ENCODE measurements at places on chromosomes 3 and 15.

- no peak for DNase-seq
These were observed 3.2 kb upstream of the RARRES1 start for GRCh38 chr3:158735296-158736033.

DNA sequence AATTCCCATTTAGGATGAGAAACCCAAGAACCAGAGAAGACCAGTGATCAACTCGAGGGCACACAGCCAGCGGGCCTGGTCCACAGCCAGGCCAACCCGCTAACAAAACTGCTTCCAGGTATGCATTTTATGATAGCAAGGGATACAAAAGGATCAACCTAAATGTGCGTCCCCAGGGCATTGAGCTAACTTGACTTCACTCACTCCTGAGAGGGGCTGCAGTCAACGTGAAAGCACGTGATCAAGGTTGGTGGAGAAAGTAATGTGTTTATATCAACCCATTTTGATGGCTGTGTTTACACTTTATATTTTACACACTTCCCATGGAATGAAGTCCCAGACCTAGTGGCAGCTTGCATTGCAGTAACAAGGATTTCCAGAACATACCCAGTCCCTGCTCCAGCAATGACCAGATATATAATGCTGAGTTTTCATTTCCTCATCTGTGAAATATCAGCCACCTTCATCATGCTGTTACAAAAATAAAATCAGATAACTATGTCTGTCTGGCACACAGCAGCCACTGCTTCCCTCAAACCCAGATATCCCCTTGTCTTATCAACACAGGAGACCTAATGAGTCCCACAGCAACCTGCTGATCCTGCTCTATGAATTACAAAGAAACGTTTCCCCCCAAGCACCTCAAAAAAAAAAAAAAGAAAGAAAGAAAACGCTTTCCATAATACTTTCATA lies 2.0 kb downstream of the KLHL6 start:
- no peak for DNase-seq

GRCh38 chr3:99637016-99637367 lies 1.4 kb upstream of the COL8A1 start:
- no peak for DNase-seq

- no peak for DNase-seq
These were observed 24.2 kb downstream of the PFKFB4 start for GRCh38 chr3:48532271-48532976.

DNA sequence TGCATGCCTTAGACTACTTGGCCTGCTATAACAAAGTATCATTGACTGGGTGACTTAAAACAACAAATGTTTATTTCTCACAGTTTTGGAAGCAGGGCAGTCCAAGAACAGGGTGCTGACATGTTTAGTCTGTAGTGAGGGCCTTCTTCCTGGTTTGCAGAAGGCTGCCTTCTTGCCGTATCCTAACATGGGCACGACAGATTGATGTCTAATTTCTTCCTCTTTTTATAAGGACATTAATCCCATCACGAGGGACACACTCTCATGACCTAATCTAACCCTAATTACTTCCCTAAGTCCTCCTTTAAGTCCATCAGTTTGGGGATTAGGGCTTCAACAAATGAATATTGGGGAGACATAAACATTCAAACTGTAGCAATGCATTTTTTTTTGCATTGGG lies 10.9 kb upstream of the GOLGA8B start:
- DNase-seq: no peak

GRCh38 chr3:4394048-4394447 lies 73.0 kb downstream of the SUMF1 start:
- no peak for DNase-seq

GRCh38 chr15:25465835-25466234 lies 27.0 kb upstream of the UBE3A start:
- no peak for DNase-seq

DNA sequence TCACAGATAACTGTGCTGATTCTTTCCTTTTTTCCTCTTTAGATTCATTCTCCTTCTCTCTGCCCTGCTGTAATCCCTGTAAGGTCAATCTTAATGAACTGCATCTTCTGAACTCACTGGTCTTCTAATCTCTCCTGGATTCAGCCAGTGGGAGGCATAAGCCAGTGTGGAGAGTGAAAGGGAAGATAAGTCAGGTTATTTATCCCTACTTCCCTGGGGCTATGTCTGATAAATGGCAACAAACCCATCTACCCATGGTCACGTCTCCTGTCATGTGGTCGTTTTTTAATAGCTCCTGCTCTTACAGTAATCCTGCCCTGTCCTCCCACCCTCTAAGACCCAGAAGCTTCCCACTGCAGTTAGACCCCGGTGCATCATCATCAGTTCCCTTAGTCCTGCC lies 199.6 kb upstream of the NAALADL2 start:
- DNase-seq: no peak

DNA sequence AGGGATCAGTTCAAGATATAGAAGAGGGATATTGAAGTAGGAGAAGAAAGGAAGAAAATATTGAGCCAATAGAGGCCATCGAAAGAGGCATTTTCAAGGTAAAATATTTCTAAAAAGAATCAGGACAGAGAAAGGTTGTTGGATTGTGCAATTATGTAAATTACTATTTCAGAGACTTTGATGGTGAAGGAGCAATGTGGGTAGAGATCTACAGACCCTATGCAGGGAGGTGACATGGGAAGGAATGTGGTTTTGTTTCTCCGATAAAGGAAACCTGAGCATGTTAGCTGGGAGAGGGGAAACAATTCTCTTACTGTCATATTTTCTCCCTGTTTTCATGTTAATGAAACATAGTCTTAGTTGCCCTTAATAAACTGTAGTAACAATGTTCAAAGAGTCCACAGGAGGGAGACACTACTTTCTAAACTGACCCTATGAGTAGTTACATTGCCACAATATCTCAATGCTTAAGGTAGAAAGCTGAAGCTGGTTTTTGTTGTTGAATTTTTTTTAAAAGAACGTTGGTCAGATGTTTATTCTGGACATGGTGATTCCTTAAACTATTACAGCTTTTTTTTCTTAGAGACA lies 133.3 kb downstream of the GRM7 start:
- no peak for DNase-seq
